ENCODE measurements at places on chromosomes 2 and 18. TPM values are rescaled to one million over a fixed set of nuclear protein-coding genes. Genes with fewer than 3 reads are reported as not detected.

Gene EML6
- total RNA-seq = 0.48 TPM

Gene HDLBP
- total RNA-seq = 681 TPM

Gene CTLA4
- not detected for total RNA-seq

Gene FBLN7
- total RNA-seq = 0.96 TPM

Gene C2orf80
- total RNA-seq = not detected

Gene SCN3A
- total RNA-seq = 0.72 TPM

Gene NXPH2
- not detected for total RNA-seq

Gene DHRS9
- total RNA-seq = 0.72 TPM

Gene TMEFF2
- under 0.01 TPM for total RNA-seq

All from tracheal epithelial cell (primary cell).